ENCODE measurements at places on chromosomes 1 and 21. TPM values are rescaled to one million over a fixed set of nuclear protein-coding genes. Genes with fewer than 3 reads are reported as not detected.

GRCh38 chr21:45226540-45227326 is 61.0 kb downstream of the POFUT2 start:
- no peak for DNase-seq

Gene TPM3
- total RNA-seq: 375 TPM

Gene TLR5
- 2.5 TPM for total RNA-seq

GRCh38 chr1:231188072-231188471 is 26.2 kb downstream of the TRIM67 start:
- DNase-seq: no peak

- DNase-seq: no peak
Measured at GRCh38 chr1:84344286-84344685, 42.8 kb downstream of the SAMD13 start.

Gene S100A1
- 0.46 TPM for total RNA-seq

GRCh38 chr1:25031601-25031965 is 101.5 kb upstream of the RUNX3 start:
- DNase-seq: no peak

GRCh38 chr1:191695865-191696264 is 462.4 kb upstream of the RGS18 start:
- no peak for DNase-seq

GRCh38 chr21:39149882-39150281 is 33.4 kb downstream of the PSMG1 start:
- DNase-seq: no peak
